Brain microvascular endothelial cell (primary cell): ENCODE measurements at places on chromosomes 5 and 9.

- DNase-seq = peak; percentile 49
Measured at GRCh38 chr5:172707285-172708182, 63.5 kb downstream of the DUSP1 start.

- DNase-seq = no peak
Measured at GRCh38 chr9:31983895-31984294, 400.5 kb upstream of the ACO1 start.

DNA sequence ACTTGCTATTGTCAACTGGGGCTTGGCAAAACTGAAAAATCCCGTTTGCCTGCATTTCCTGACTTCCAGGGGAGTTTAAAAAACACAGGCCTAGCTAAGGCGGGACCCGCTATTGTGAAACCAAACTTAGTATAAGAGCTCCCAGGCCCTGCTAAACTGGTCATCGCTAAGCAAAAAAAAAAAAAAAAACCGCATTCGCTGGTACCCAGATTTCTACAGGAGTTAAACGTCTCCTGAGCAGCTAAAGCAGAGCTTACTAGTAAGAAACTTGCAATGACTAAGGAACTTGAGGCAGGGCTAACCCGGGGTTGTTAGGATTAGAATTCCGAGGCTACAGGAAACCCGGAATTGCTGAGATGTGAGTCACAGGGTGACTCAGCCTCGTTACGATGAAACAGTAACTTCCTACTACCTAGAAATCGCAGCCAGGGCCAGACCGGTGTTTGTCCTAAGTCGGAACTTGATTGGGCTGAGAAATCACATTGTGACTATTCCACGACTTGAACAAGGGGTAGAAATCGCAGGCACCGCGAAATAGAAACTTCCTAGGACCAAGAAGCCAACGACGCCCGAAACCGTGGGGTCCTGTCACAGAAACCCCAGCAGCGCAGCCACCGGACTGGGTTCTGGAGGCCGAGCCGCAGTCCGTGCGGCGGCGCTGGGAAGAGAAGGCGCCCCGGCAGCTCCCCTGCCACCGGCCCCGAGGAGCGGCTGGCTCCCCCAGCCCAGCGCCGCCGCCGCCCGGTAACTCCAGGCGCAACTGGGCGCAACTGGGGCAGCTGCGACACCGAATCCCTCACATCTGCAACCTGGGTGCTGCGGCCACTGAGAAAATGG, 89.4 kb downstream of the ANXA2R start:
- peak; percentile 99 for DNase-seq

GRCh38 chr9:124427281-124427680, 12.0 kb upstream of the PSMB7 start:
- no peak for DNase-seq

- peak; percentile 34 for DNase-seq
Measured at GRCh38 chr9:18492612-18493011, 18.7 kb downstream of the ADAMTSL1 start.

DNA sequence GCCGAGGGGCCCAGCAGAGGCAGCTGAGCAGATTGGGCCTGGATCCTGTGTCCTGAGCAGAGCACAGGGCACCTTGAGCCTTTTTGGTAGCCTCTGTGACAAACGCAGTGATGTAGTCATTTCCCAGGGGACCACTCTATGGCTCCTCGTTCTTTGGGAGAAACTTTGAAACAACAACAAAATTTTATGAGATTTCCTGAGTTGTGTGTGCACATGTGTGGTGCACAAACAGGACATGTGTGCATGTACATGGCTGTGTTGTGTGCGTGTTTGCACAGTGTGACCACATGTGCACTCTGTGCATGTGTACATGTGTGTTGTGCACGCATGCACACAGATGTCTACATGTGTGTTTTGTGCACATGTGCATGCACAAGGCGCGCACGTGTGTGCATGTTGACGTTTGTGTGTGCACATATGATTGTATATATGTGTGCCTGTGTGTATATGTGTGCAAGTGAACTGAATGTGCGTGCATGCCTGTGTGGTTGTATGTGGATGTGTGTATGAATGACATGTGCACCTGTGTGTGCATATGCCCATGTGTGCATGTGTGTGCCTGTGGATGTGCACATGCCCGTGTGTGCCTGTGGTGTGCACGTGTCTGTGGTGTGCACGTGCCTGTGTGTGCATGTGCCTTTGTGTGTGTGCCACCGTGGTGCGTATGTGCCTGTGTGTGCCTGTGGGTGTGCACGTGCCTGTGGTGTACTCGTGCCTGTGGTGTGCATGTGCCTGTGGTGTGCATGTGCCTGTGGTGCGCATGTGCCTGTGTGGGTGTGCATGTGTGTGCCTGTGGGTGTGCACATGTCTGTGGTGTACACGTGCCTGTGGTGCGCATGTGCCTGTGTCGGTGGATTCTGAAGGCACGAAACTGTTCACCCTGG, 221.6 kb downstream of the CACNA1B start:
- no peak for DNase-seq

GRCh38 chr9:1434052-1434767, 384.1 kb downstream of the DMRT2 start:
- DNase-seq = no peak

DNA sequence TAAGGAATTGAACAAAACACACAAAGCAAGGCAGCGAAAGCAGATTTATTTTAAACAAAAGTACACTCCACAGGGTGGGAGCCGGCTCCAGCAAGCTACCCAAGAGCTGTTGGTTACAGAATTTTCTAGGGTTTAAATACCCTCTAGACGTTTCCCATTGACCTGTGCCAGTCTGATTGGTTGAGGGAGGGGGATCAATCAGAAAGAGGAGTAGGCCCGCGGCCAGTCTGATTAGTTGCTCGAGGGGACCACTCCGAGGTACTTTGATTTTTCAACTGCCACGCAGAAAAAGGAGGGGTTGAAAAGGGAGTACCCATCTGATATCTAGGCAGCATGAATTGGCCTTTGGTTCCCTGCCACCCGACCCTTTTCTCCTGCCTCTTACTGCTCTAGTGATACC, 998 bp downstream of the SRP19 start:
- no peak for DNase-seq

GRCh38 chr5:114467171-114467570, 105.3 kb downstream of the KCNN2 start:
- DNase-seq = no peak

DNA sequence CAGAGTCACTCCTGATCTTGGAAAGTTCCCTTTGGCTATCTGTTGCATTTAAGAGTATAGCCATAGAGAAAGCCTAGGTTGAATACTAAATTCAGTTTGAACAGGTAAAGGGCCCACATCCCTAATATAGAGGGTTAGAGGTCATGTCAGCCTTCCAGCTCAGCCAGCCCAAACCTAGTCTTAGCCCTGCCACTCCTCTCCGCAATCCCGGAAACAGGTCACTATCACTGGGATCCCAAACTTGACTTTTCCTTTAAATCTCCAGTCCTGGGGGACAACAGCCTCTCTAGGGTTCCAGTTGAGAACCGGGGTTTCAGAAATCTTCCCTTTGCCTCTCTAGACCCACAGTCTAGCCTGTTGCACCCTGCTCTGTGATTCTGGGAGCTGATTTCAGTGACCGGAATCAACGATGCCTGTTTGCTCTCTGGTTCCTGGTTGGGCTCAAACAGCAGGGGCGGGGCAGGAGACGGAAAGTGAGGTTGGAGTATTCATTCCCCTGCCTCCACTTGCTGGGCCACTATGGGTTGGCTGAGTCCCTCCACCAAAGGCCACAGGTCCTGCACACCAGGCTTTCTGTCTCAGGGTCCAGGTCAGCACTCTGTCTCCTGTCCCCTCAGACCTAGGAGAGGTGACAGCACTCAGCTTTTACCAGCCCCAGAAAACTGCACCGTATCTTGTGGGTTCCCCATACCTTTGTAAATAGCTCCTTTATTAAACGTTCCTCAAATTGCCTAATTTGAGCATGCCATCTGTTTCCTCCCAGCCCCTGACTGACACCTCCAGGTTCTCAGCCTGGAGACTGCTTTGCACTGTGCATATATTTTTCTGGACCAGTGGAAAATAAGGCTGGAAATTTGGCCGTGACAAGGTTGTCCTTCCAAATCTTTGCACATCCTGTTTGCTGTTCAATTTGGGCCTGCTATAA, 23.8 kb upstream of the CPEB4 start:
- DNase-seq = no peak

GRCh38 chr5:100623719-100624118, 88.5 kb downstream of the FAM174A start:
- peak; percentile 38 for DNase-seq

- no peak for DNase-seq
Measured at GRCh38 chr5:96198356-96199058, 234.5 kb downstream of the PCSK1 start.

GRCh38 chr5:174723315-174723978, 935 bp upstream of the MSX2 start:
- no peak for DNase-seq

DNA sequence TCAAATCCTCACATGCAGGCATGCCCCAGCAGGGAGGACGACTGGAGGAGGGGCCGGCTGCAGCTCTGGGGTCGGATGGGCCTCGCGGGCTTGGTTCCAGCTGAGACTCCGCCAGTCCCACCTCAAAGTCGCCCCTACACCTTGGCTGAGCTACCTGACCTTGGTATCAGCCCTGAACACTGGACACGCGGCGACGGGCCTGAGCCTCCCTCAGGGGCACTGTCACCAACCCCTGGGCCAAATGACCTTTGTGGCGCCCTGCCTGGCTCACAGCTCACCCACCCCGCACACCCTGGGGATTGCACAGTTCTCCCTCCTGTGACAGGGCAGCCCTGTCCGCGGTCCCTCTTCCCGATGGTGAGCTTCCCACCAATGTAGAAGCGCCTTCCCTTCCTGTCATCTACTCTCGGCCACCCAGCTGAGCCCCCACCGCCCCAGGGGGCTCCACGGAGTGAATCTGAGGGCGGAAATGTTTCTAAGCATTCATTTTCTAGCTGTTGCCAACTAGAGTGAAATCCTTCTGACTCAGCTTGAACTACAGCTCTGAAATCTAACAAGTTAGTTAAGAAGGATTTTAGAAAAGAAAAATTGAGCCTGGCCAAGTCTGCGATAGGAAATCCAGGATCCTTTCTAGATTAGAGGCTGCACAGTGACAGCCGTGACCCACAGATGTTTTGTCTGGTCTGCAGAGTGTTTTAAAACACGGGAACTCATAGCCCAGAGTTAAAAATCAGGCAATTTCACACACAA, 138.9 kb upstream of the PHYKPL start:
- no peak for DNase-seq

- no peak for DNase-seq
Measured at GRCh38 chr5:53302529-53302928, 177.9 kb upstream of the FST start.

DNA sequence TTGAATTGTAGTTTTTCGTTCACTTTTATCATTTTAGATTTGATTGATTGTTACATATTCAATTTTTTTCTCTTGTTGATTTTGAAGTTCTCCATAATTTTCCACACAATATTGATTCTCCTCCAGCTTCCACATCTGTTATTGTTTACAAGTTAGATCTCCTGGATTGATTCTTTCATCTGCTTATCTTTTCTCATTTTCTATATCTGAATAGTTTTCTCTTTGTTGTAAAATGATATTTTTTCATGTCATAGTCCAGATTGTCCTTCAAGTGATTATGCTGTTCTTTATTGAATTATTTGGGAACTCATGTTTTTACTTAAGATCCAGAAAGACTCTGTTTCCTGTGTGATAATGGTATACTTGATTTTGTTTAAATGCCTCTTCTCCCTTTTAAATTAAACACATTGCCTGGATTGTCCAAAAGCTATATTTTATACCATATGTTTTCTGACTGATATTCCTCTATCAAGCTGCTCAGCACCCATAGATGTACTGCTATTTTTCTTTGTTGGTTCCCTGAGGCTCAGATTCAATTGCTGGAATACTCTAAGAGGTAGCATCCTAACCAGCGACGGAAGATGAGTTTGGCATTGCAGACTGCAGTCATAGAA, 206.6 kb upstream of the PRR16 start:
- no peak for DNase-seq

DNA sequence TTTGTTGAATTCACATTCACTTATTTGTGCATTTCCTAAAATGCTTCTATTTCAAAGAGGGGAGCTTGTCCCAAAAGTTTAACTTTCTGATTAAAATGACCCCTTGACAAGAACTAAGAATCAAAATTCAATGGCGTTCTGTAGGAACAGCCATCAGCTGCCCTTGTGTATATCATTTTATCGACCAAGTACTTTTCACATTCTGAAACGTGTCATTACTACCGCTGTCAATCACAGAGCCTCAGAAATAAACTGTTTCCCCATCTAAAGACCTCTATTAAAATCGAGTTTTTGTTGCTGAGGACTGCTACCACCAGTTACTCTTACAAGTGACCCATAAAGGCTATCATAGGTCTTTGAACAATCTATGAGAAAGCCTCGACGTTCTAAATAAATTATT, 1.6 kb upstream of the FOXD1 start:
- DNase-seq = no peak

DNA sequence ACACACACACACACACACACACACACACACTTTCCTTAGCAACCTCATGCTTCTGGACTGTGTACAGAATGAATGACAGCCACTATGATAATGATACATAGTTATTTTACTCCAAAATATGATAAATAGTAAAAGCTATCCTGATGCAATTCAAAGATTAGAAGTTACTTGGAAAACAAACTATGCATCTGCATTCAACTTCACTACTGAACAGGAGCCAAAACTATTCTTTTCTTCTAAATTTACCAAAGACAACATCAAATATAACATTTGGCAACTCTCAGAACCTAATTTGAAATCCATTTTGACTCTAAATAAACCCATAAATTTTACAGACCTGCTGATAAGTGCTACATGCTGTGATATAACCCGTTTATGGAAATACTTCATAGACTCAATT, 33.3 kb downstream of the GLIS3 start:
- no peak for DNase-seq

DNA sequence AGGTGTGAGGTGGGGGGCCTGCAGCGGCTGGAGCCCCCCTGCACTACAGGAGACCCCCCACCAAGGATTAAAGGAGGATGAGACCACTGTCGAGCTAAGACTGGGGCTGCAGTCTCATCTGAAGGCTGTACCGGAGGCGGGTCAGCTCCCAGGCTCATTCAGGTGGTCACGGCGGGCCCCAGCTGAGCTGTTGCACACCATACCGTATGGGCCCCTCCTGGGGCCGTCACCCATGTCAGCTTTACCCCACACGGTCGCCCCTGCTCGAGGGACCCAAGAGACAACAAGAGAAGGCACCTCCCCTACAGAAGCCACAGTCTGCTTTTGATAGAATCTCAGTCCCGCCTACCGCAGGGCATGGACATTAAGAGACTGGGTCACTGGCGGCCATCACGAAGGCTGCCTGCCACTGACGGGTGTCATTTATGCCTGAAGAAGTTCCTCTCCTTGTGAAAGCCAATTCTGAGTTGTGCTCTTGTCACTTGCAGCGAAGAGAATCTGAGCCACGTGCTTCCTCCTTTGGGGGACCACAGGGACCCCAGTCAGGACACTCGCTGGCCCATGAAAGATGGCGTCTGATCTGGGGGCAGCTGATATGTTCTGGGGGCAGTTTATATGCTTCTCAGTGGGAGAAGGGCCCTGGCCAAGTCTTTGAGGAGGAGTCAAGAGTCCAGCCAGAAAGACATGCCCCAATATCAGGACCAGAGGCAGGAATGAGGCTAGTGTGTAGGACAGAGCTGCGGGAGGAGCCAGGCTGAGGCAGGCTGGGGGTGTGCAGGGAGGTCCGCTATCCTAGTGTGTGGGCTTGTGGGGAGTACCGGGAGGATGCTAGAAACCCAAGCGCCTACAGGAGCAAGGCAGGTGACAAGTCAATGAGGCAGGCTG, 102.4 kb downstream of the ZNF354C start:
- no peak for DNase-seq

GRCh38 chr5:114367029-114367428, 5.2 kb downstream of the KCNN2 start:
- no peak for DNase-seq
